ENCODE measurements at places on chromosomes 7 and 10.

DNA sequence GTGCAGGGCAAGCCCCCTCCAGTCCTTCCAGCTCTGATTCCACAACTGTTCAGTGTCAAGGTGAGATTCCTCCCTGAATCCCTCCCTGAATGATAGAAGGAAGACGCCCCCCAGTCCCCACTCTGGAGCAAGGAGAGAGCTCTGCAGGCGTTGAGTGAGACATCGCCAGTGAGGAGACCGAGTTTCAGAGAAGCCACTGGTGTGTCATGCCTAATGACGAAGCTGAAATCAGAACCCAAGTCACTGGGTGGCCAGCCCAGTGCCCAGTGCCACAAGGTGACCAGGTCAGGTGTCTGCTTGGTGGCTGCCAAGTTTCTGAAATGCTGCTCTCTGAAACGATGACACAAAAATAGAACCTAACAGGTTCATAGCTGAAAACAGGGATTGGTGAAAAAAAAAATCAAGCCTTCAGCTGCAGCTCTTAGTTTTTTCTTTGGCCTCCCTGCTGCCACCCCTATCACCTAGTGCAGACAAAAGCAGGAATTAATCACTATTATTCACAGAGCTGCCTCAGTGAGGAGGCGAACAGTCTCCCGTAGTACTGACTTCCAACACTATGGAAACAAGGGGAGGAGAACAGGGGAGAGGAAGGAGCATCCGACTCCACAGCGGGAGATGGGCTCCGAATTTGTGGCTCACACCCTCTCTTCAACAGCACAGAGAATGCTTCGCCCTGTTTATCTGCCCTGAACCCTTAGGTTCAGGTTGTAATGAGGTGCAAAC, 153.5 kb downstream of the ARHGAP12 start:
- DNase-seq, result no peak

DNA sequence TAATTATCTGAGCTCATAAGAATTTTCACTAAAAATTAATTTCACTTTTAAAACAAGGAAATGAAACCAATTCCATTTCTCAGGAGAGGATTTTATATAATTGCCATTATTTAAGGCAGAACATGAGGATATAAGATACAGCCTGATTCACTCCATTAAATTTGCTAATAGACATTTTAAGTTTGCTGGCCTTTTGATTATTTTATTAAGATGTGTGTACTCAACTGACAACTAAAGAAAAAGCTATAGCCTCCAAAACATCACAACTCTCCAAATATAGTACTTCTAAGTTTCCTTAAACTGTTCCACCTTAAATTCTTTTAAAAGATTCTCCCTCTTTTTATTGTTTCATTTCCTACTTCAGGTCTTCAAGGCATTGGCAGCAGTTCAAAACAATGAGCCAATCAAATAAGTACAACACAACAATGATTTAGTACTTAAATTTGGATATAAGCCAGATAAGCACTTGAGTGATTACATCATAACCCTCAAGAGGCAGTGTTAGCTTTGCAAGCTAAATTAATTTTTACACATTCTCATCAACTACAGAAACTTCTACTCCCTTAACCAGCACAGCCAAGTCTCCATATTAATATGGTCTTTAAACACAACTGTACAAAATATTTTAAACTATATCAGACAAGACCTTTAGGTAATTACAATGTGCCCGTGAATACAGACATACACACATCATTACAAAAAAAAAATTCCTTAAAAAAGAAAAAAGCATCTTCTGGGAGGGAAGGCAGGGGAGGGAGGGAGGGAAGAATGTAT, 121.8 kb downstream of the KMT2C start:
- peak; percentile 92 for DNase-seq

GRCh38 chr7:155294511-155294778, 3.2 kb upstream of the INSIG1 start:
- no peak for DNase-seq

DNA sequence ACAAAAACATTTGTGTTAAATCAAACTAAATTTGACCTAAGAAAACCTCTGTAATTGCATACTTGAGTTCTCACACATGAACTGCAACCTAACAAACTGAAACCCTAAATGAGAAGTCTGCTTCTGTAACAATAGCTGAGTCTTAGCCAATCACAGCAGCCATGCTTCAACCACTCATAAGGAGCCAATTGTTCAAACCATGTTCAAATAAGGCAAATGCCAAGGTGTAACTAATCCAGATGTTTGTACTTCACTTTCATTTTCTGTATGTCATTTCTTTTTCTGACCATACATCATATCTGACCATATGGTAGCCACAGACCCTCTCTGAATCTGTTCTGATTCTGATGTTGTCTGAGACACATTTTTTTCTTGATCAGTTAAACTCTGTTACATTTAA, 47.5 kb upstream of the ANTXRL start:
- DNase-seq, result no peak

GRCh38 chr7:43077285-43077684, 35.2 kb upstream of the HECW1 start:
- no peak for DNase-seq

- DNase-seq, result no peak
These were observed 10.3 kb downstream of the CDHR1 start for GRCh38 chr10:84204610-84205009.
